ENCODE measurements at places on chromosomes 3 and 15. TPM values are rescaled to one million over a fixed set of nuclear protein-coding genes. Genes with fewer than 3 reads are reported as not detected.

DNA sequence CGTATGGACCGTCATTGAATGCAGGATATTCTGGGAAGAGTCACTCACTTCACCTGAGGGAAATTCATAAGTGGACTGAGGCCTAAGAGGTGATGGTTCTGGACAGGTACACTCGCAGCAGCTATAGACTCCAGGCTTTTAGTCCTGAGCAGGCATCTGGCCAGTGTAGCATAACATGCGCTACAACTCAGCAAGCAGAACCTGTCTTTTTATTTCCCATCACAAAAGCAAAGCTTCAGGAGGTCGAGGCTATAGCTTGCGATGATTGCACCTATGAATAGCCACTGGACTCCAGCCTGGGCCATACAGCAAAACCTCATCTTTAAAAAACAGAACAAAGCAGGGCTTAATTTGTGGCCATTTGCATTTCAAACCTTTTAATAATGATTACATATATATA lies 185.8 kb downstream of the KCNH8 start:
- DNase-seq: no peak

- DNase-seq: no peak
Observed at GRCh38 chr3:128470134-128470899, 3.6 kb upstream of the DNAJB8 start.

DNA sequence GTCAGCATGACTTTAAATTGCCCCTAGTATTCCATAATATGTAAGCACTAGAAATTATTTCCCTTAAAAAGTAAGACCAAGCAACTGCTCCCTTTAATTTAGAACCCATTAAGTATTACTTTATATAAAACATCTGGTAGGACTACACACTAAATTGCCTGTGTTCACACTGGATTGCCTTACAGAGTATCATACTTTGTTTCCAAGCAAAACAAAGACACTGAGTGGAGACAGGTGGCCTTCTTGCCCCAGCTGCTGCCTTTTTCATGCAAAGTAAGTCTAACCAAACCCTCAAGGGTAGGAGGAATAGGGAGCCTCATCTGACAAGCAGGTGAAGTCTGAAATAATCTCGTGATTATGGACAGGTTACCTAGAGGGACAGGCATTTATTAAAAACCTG lies 87.3 kb downstream of the PEX5L start:
- DNase-seq: no peak

C3orf22 gene
- not detected for total RNA-seq

All from thyroid gland (tissue), 4 donors.